Stimulated activated CD8-positive, alpha-beta memory T cell treated with anti-CD3 and anti-CD28 coated beads, Interleukin-15, amount 100 ng/mL, for 4 hours (primary cell): ENCODE measurements at places on chromosomes 4 and X.

GRCh38 chr4:100895556-100896197 lies 377.9 kb upstream of the EMCN start:
- no peak for DNase-seq

- no peak for DNase-seq
Measured at GRCh38 chrX:11351375-11352295, 58.4 kb downstream of the AMELX start.

- no peak for DNase-seq
Measured at GRCh38 chr4:3255611-3256186, 6.7 kb downstream of the MSANTD1 start.

GRCh38 chrX:64842492-64842891 lies 133.8 kb downstream of the ZC4H2 start:
- DNase-seq: no peak

DNA sequence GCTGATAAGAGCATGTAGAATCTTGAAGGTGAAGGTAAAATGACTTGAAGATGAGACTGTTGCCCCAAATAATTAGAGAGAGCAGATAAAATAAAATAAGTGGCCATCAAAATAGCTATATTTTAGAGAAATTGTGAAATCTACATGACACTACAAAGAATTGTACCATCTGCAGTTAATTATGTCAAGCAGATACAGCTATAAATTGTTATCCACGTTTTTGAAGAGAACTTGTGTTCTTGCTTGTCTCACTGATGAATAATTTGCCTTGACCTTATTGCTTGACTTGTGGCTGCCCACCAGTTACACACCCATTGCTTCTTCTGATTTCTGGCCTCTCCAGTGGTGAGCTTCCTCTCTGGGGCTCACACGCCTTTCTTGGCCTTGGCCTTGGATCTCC lies 75.8 kb upstream of the TNIP3 start:
- no peak for DNase-seq

DNA sequence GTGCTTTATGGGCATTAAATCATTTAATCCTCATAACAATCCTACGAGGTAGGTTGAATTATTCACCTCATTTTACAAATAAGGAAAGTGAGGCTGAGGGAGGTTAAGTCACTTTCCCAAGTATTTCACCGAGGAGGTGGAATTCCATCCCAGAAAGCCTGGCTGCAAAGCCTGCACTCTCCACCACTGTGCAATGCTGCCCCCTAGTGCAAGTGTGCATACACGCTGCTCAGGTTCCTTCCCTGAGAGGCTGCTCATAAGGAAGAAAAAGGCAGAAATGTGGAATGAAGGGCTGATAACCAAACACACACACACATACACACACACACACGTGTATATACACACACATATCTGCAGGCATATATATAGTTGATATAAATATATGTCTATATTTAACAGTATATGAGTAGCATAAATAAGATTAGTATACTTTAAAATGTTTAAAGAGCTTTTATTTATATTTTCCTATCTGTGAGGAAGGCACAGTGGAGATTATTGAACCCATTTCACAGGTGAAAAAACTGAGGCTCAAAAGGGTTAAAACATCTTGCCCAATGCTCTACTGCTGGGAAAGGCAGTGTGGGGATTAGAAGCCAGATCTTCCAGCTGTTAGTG lies 714.5 kb upstream of the TENM3 start:
- DNase-seq: no peak

- DNase-seq: no peak
Measured at GRCh38 chr4:183499389-183499788, 5.5 kb upstream of the ING2 start.

DNA sequence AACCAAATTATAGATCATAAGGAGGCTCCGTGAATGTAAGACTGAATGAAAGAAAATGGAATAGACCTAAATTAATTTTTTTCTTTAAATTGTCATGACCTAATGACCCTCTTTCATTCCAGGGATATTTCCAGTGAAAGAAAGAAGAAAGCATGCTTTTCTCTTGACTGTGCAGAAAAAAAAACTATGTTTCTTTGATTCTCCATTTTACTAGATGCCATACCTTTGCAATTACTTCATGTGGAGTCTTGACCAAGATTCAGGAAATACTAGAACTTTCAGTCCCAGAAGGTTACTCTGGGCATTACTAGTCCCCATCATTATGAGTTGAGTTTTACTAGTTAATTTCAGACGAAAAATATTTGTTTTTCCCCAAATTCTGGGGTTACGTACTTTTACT lies 6.4 kb upstream of the COMMD8 start:
- DNase-seq: no peak

DNA sequence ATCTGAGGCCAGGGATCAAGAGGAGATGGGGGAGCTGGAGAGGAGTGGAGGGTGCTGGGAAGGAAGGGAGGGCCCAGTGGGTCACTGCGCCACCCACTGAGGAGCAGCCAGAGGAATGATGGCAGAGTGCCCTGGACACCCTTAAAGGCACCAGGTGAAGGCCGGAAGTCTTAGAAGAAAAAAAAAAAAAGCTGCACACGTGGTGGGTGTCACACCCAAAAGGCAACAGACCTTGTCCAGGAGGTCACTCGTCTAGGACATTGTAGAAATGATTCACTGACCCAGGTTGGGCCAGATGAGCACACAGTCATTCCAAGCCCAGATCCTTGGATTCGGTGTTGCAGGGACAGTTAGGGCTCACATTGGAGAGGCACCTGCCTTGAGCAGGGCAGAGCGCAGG lies 93.5 kb upstream of the TRIM2 start:
- no peak for DNase-seq

GRCh38 chr4:11198516-11199305 lies 230.0 kb downstream of the HS3ST1 start:
- DNase-seq: no peak

GRCh38 chrX:56974408-56974807 lies 20.9 kb downstream of the SPIN3 start:
- DNase-seq: no peak

- no peak for DNase-seq
Measured at GRCh38 chr4:80963051-80963450, 67.5 kb upstream of the BMP3 start.

- DNase-seq: no peak
Measured at GRCh38 chrX:13836575-13836974, 19.7 kb upstream of the GPM6B start.

DNA sequence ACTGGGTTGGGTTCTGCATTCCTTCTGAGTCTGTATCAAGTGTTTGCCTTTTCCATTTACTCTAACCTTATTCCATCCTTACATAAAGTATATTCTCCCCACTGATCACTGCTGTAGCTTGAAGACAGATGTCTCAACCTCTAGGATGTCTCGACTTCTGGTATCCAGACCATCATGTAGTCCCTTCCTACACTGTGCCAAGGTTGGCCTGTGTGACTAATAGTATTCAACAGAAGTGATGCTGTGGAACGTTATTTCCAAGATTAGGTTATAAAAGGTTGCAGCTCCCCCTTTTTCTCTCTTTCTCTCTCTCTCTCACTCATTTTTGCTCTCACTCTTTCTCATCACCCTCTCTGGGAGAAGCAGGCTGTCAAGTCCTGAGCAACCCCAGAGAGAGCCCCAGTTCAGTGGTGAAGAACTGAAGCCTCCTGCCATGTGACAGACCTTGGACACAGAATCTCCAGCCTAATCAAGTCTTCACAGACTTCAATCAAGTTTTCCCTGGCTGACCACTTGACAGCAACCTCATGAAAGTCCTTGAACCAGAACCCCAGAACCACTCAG lies 75.4 kb downstream of the PRDM5 start:
- DNase-seq: no peak

GRCh38 chrX:119685225-119686066 lies 7.5 kb downstream of the SEPTIN6 start:
- no peak for DNase-seq

DNA sequence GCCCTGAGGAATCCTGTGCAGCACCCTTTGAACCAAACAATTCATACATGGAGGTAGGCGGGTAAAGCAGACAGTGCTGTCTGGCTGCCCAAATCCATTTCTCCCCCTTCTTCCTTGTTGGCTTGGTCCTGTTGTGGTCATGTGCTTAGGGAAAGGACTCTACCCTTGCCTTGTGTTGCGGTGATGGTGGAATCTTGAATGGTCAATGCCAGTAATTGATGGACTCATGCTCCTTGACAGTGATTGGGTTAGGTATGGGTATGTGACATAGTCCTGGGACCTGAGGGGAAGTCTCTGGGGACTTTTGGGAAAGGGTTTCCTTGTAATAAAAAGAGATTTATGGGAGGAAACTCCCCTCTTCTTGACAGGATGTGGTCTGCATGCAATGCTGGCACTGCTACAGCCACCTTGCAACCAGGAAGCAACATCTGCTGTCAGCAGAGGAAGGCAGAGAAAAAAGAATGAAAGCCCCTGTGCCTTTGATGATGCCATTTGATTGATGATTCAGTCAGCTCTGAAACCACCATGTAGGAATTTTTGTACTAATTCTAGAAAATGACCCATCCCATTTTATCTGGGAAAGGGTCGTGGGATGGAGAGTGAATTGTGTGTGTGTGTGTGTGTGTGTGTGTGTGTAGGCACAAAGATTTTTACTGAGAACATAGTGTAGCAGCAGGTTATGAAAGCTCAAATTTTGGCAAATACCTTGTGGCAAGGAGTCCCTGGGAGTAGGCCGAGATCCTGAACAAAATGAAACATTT lies 30.0 kb upstream of the HUWE1 start:
- peak; percentile 17 for DNase-seq

GRCh38 chr4:165355900-165356300 lies 22.9 kb upstream of the CPE start:
- no peak for DNase-seq

DNA sequence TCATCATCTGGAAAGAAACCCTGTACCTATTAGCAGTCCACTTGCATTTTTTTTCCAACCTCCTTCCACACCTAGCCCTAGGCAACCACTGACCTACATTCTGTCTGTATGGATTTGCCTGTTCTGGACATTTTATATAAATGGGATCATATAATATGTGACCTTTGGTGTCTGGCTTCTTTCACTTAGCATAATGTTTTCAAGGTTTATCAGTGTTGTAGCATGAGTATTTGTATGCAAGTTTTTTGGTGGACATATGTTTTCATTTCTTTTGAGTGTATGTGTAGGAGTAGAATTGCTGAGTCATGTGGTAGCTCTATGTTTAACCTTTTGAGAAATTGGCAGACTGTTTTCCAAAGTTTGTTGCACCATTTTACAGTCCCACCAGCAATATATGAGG lies 198.6 kb downstream of the CEP135 start:
- DNase-seq: no peak

DNA sequence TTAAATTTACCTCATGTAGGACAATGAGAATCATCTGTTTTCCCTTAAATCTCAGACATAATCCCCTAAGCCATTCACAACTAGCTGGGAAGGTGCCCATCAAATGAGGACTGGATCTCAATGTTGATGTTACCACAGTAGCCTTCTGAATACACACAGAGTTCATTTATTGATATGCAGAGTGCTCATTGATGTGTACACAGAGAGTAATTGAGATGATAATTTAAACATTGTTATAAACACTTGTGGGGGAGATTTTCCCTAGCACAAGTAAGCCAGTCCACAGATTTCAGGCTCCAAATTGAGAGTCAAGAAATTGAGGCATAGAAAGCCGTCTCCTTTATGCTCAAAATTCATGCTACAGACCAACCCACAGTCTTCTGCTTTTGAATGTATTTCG lies 273.4 kb upstream of the TRPC5 start:
- no peak for DNase-seq

DNA sequence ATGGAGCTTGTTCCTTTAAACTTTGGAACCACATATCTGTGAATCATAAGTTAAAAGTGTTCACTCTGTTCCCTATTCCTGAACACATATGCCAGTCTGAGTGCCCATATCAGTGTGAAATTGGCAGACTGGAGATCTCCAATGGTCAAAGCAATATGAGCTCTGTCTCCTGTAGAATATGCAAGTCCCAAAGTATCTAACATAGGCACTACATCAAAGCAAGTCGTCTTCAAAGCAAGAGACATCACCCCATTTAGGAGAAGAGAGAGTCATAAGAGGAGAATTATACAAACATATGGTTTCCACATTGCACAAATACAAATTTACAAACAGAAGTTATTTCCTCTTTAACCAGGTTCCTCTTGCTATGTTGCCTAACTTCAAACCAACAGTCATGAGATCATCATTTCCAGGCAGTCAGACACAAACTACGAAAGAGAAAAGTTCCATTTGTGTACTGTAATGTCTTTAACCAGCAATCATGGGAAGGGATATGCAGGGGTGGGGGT lies 9.9 kb upstream of the GK start:
- no peak for DNase-seq

DNA sequence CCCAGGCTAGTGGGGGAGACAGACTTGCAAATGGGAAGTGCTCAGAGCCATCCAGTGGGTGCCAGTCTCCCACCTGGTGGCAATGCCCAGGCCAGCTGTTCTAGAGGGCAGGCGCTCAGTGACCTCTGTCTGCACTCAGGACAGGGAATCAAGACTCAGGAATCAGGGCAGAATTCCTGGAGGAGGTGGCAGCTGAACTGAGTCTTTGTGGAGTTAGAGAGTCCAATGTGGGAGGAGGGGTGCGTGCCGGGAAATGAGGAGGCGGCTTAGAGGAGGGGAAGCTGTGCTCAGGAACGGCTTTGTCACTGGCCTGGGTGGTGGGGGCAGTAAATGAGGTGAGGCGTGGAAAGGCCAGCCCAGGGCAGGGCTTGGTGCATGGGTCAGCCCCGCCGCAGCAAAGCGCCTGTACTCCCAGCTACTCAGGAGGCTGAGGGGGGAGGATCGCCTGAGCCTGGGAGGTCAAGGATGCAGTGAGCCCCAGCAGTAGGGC lies 31.3 kb upstream of the SORCS2 start:
- no peak for DNase-seq

DNA sequence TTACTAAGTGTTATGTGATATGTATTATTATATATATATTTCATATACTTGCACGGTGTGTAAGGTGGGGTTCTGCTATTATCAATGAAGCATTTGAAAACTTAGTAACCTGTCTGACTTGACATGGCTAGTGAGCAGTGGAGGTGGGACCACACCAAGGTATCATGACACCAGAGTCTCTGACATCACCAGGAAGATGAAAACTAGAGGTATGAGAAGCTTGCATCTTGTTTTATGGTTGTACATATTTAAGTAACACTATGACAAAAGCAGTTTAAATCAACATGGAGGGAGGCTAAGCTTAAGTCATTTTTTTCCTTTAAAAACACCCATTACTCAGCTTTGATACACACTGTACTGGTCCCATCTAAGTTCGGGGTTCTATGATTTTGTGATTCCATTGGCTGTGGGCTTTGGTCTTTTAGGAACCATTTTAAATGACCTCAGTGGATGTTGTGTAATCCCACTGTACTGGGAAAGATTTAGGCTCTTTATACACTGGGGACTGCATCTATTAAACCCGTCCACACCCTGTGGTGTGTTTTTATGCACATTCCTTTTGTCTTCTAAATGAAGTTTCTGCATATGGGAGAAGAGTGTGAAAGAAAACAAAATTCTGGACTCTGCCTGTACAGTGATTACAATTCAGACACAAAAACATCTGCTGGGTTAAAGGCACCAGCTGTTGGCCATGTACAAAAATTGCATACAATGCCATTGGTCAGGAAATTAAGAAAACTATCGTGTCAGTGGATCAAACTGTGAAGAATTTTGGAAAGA lies 570.6 kb downstream of the SPRY1 start:
- DNase-seq: no peak
